Activated T-cell treated with anti-CD3 and anti-CD28 coated beads, Interleukin-2, amount 50 U/mL, for 1 hour (primary cell): ENCODE measurements at places on chromosomes 16 and 17.

- DNase-seq, result no peak
Observed at GRCh38 chr16:57132470-57132869, 40.1 kb downstream of the CPNE2 start.

GRCh38 chr17:55432358-55433028, 10.9 kb upstream of the MMD start:
- DNase-seq, result no peak

GRCh38 chr17:78532922-78533640, 44.1 kb downstream of the DNAH17 start:
- DNase-seq, result no peak

GRCh38 chr17:55735731-55736405, 13.2 kb upstream of the TMEM100 start:
- DNase-seq, result no peak
